CD4-positive, alpha-beta T cell (primary cell): ENCODE measurements at places on chromosomes 2 and 18.

- H3K36me3 ChIP-seq = peaks cover 64% of the 10 kb centered on the region
- H3K27me3 ChIP-seq = no peaks in the 10 kb centered on the region
- DNase-seq = no peak
Observed at GRCh38 chr18:11886577-11887110, 21.5 kb downstream of the MPPE1 start.

GRCh38 chr18:67261931-67262552 is 254.5 kb downstream of the DSEL start:
- H3K27me3 ChIP-seq = no peaks in the 10 kb centered on the region
- no peak overlapping the region for H3K4me3 ChIP-seq
- no peak overlapping the region for H3K27ac ChIP-seq
- peaks cover 7% of the 10 kb centered on the region for H3K4me1 ChIP-seq

DNA sequence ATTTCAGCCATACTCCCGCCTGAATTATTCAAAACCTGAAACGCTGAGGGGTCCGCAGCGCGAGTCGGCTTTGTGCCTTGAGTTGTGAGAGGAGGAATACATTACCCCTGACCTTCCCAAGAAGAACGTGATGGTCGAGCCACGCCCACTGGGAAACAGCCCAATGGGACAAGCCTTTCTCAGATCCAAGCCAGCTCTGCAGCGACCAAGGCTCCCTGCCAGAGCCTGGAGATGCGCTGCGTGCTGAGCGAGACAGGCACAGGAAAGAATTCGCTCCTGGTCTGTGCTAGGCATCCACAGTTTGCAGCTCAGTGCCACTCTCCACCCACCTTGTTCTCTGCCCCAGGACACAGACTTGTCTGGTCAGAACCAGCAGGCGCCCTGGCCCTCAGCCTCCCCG is 74.1 kb upstream of the GLI2 start:
- H3K4me1 ChIP-seq = no peaks in the 10 kb centered on the region
- no peaks in the 10 kb centered on the region for H3K27me3 ChIP-seq
- no peaks in the 10 kb centered on the region for H3K36me3 ChIP-seq
- H3K27ac ChIP-seq = no peak overlapping the region
- no peak for DNase-seq
- H3K4me3 ChIP-seq = no peak overlapping the region

- no peaks in the 10 kb centered on the region for H3K4me1 ChIP-seq
- no peak for DNase-seq
- no peak overlapping the region for H3K27ac ChIP-seq
- H3K27me3 ChIP-seq = no peaks in the 10 kb centered on the region
- no peak overlapping the region for H3K4me3 ChIP-seq
Observed at GRCh38 chr2:167692191-167692590, 555.2 kb downstream of the STK39 start.

- H3K36me3 ChIP-seq = no peaks in the 10 kb centered on the region
- H3K27ac ChIP-seq = no peak overlapping the region
- no peak overlapping the region for H3K4me3 ChIP-seq
- no peaks in the 10 kb centered on the region for H3K27me3 ChIP-seq
- DNase-seq = no peak
Observed at GRCh38 chr2:235713189-235713588, 219.3 kb downstream of the AGAP1 start.

GRCh38 chr18:28112056-28112470 is 64.9 kb downstream of the CDH2 start:
- no peaks in the 10 kb centered on the region for H3K36me3 ChIP-seq
- no peaks in the 10 kb centered on the region for H3K27me3 ChIP-seq
- no peak overlapping the region for H3K27ac ChIP-seq
- H3K4me3 ChIP-seq = no peak overlapping the region
- DNase-seq = no peak

GRCh38 chr2:128536925-128537620 is 218.4 kb upstream of the HS6ST1 start:
- no peaks in the 10 kb centered on the region for H3K27me3 ChIP-seq
- H3K27ac ChIP-seq = no peak overlapping the region
- no peaks in the 10 kb centered on the region for H3K36me3 ChIP-seq
- H3K4me3 ChIP-seq = no peak overlapping the region
- no peaks in the 10 kb centered on the region for H3K4me1 ChIP-seq
